ENCODE measurements at places on chromosomes 5 and 9. TPM values are rescaled to one million over a fixed set of nuclear protein-coding genes. Genes with fewer than 3 reads are reported as not detected.

DNA sequence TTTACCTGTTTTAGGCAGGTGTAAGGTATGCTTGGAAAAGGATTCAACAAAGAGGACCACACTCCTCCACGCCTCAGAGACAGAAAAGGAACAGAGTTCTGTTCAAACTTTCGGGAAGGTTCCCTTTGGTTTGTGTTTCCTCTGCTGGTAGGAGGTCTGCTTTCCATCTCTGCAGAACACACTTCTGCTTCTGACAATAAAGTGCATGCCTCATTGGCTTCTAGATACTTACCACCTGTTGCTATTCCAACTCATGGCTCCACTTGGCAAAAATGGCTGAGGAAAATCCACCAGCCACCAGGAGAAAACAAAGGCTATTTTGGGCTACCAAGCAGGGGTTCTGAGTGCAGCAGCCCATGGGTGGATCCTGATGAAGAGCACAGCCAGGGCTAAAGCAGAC lies 112.7 kb downstream of the NRG2 start:
- DNase-seq = no peak

- no peak for DNase-seq
Measured at GRCh38 chr5:167008705-167009104, 1282.7 kb upstream of the WWC1 start.

DNA sequence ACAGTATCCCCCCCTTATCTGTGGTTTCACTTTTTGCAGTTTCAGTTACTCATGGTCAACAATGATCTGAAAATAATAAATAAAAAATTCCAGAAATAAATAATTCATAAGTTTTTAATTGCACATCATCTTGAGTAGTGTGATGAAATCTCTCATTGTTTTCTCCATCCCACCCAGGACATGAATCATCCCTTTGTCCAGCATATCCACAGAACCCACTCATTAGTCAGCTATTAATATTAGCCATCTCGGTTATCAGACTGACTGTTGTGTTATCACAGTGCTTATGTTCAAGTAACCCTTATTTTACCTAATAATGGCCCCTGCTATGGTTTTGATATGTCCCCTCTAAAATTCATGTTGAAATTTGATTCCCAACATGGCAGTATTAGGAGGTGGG lies 40.7 kb downstream of the FAM114A2 start:
- no peak for DNase-seq

GRCh38 chr9:20186231-20186630 lies 397.4 kb upstream of the SLC24A2 start:
- peak; percentile 14 for DNase-seq

GRCh38 chr9:136665111-136665703 lies 2.5 kb downstream of the EGFL7 start:
- DNase-seq = no peak

GRCh38 chr5:114010362-114010761 lies 351.5 kb upstream of the KCNN2 start:
- DNase-seq = peak; percentile 1

- DNase-seq = no peak
Measured at GRCh38 chr5:133866160-133866902, 102.1 kb downstream of the C5orf15 start.

GRCh38 chr5:44862808-44863207 lies 54.1 kb downstream of the MRPS30 start:
- no peak for DNase-seq

- no peak for DNase-seq
Measured at GRCh38 chr9:90631964-90632363, 10.7 kb downstream of the DIRAS2 start.

DNA sequence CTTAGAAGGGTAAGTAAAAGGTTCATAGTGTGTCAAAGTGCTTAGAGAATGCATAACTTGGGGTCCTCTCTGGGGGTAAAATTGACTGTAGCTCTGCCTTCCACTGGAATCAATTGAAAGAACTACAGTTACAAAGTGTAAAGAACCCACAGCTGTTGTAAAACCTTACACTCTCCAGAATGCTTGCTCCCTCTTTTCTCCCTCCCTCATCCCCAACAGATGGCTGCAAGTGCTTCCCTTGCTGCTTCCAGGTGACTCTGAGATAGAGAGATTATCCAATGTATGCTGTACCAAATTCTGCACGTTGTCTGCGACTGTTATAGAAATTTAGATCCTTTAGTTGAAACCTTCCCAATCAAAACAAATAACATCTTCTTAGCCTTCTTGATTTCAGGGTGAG lies 126.0 kb downstream of the STK32A start:
- DNase-seq = no peak

GRCh38 chr5:150616024-150616470 lies 24.4 kb upstream of the SYNPO start:
- no peak for DNase-seq

DNA sequence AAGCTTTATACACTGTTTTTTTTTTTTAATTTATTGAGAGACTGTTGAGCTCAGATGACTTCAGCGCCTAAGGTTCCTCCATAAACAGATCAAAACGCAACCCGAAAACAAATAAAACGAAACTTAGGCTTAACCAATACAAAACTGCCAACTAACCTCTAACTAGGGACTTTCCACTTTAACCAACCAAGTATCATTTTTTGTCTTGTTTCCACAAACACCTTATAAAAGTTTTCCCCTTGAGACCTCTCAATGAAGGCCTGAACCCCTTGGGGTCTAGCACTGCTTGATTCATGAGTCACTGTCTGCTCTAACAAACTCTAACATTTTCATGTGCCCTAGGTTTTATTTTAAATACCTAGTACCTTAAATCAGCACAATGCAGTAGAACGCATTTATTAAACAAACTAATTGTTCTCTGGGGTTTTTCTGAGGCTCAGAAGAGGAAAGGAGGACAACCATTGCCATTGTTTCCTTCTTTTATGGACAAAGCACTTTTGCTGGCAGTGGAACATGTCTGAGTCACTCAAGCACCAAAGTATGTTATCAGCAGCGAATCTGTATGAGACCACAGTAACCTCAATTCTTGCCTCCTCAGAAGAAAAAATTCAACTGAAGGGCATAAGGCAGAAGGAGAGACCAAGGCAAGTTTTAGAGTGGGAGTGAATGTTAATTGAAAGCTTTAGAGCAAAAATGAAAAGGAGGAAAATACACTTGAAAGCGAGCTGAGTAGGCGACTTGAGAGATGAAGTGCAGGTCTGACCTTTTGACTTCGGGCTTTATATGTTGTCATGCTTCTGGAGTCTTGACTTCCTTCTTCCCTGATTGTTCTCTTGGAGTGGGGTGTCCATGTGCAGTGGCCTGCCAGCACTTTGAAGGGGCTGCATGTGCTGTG lies 97.7 kb upstream of the HCN1 start:
- no peak for DNase-seq

GRCh38 chr5:89582768-89583339 lies 699.9 kb upstream of the MEF2C start:
- DNase-seq = no peak

- DNase-seq = no peak
Measured at GRCh38 chr9:34124926-34125325, 1.6 kb downstream of the DCAF12 start.

- DNase-seq = no peak
Measured at GRCh38 chr5:135222771-135223170, 176.3 kb downstream of the MACROH2A1 start.

- no peak for DNase-seq
Measured at GRCh38 chr9:93130861-93131481, 3.1 kb downstream of the NINJ1 start.

DNA sequence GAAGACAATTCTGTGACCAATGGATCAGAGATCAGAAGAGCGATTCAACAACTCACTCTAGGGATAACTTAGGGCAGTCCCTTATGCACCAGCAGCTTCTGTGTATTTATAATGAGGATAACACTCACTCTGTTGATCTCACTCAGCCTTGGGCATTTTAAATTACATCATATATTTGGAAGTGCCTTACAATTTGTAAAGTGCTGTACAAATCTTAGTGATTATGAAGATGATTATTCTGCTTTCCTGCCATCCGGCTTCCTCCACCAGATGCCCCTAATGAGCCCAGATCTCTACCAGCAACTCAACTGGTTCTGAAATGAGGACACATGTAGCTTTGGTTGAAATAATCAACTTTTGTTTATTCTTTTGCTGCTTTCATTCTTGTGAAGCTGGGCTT lies 105.3 kb downstream of the PCSK1 start:
- no peak for DNase-seq

GRCh38 chr5:1292139-1292538 lies 2.7 kb downstream of the TERT start:
- DNase-seq = no peak

GRCh38 chr5:68329554-68330255 lies 114.1 kb downstream of the PIK3R1 start:
- DNase-seq = no peak

DNA sequence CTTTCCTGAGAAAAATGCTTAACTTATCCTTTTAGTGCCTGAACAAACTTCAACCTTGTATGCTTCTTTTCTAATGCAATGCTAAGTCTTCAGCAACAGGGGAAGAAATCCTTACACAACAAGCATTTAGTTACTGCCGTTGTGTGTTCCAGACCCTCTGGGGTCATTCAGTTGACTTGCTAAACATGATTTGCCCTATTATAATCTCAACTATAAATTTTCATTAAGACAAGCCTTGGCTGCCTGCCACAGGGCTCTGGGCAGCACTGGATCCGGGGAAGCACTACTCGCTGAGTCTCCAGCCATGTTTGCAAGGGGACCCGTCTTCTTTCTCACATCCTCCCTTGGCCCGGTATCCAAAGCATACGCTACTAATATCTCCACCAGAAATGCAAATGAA lies 58.1 kb downstream of the PTCH1 start:
- no peak for DNase-seq

- no peak for DNase-seq
Measured at GRCh38 chr5:180111273-180112002, 39.9 kb upstream of the RNF130 start.

DNA sequence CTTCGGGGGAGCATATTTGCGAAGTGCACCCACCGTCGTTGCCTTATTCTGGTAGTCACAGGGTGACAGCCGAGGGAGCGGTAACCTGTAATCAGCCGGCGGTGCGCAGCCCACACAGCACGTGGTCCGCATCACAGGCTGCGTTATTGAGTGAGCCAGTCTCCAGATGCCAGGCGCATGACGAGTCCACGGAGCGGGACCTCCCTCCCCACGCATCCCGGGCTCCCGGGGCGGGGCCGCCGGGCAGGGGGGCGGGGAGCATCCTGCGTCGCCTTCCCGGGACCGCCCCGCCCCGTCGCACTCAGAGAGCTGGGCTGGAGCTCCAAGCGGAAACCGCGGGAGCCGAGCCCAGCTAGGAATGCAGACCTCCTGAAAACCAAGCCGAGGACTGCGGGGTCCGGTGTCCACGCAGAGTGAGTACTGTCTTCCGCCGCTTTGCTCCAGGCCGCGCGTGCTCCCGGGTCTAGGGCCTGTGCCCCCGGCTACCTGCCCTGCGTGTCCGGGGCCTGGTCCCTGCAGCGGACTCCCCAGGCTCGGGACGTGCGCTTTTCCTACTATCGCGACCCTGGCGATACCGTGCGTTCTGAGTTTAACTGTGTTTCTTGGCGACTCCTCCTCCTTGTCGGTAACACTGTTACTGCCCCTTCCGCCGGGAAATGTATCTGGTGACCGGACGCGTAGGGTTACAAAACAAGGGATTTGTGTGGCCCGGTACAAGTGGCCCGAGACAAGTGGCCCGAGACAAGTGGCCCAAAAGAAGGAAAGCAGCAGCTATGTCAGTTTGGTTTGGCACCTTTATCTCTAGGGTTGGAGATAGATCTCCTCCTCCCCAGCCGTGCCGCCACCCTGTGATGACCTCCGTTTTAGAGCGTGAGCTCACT lies 40.6 kb downstream of the CAST start:
- DNase-seq = peak; percentile 90

GRCh38 chr9:130896233-130897014 lies at the start of gene QRFP:
Gene QRFP, minus strand, starts transcription at chr9:130896812. Its CDS starts 2,974 bp downstream, at chr9:130893838.
- no peak for DNase-seq

DNA sequence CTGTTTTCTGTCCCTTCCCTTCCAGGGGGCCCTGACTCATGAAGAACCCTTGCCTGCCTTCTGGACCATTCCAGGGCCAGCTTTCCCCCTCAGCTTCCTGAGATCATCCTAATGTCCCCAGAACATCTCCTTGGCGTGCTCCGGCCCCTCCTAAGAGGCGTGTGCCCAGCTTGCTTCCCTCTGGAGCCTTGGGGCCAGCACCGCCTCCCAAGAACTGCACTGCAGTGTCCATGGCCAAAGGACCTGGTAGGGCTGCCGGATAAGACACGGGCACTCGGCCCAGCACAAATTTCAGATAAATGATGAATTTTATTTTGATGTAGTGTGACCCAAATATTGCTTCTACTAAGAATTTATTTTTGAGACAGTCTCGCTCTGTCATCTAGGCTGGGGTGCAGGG lies 20.7 kb upstream of the SLC12A7 start:
- no peak for DNase-seq

- DNase-seq = no peak
Measured at GRCh38 chr9:4550777-4551484, 60.7 kb downstream of the SLC1A1 start.

DNA sequence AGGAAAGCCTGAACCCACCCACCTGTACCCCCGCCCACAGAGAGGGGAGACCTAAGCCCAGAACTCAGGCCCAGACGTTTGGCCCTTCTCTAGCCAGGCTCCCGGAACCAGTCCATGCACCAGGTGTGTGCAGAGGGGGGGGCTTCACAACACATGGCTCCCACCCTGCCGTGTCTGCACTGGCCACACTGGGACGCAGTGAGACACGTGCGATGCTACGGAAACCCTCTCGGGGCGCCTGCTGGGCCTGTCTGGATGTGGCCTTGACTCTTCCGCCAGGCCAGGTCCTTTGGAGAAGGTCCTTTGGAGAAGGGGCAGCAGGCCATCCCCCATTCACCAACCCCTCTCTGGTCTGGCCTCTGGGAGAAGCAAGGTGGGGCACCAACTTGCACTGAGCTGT lies 58.4 kb upstream of the SARDH start:
- DNase-seq = no peak

NUTM2F gene
- total RNA-seq = not detected

TRIM14 gene
- 2.6 TPM for total RNA-seq

PTGER4 gene
- 1.3 TPM for total RNA-seq

BNC2 gene
- 5.2 TPM for total RNA-seq

STK32A gene
- total RNA-seq = 37.9 TPM

ANKRD55 gene
- total RNA-seq = 6.2 TPM

GDA gene
- 0.91 TPM for total RNA-seq

MAP1B gene
- total RNA-seq = 564 TPM

NMUR2 gene
- total RNA-seq = not detected

ZNF454 gene
- total RNA-seq = 13.9 TPM

SOHLH1 gene
- total RNA-seq = not detected

SYNPO gene
- total RNA-seq = 1.4 TPM

All from cerebellum (tissue), 4 donors.